Activated naive CD8-positive, alpha-beta T cell treated with anti-CD3 and anti-CD28 coated beads for 36 hours (primary cell): ENCODE measurements at places on chromosomes 4 and X. TPM values are rescaled to one million over a fixed set of nuclear protein-coding genes. Genes with fewer than 3 reads are reported as not detected.

DNA sequence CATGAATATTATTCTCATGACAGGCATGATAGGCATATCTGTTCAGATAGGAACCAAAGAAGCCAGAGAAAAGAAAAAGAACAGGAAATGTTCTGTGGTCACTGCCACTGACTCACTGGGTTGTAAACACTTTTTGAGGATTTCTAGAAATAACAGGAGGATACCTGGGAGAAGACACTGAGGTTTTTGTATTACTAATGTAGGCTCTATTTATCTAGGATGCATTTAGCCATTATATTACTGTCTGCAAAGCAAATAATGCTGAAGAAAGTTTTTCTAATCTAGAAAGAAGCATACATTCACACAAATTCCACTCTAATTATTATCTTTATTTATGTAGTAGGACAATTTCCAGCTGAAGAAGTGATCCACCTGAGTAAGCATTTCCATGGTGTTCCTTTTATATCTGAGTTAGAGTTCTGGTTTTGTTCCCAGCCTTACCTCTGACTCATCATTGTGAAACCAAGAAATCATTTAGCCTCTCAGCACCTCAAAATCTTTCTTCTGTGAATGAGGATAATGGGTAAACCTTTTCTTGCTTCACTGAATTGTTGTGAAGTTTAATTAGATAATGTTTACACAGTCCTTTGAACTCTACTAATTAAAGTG is 40.2 kb upstream of the EPGN start:
- H3K36me3 ChIP-seq: peaks cover 5% of the 10 kb centered on the region
- peaks cover 5% of the 10 kb centered on the region for H3K4me1 ChIP-seq
- no peak for DNase-seq
- no peak overlapping the region for H3K27ac ChIP-seq

DNA sequence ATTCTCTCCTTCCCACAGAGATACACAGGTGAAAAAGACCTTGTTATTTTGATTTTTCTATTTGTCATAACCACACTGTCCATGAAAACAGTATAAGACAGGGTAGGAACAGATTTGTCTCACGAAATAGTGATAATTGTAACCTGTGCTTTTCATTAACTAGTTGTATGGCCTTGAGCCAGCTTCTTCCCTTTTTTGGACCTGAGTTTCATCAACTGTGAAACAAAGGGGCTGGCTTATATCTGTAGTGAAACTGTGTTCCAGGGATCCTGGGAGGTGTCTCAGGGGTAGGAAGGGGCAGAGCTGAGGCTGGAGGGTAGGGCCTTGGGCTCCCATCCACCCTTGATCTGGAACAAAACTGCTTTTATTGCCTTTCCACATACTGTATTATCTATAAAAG is 50.9 kb downstream of the MED28 start:
- H3K36me3 ChIP-seq: no peaks in the 10 kb centered on the region
- H3K4me1 ChIP-seq: peaks cover 7% of the 10 kb centered on the region
- no peak overlapping the region for H3K27ac ChIP-seq
- DNase-seq: no peak

DNA sequence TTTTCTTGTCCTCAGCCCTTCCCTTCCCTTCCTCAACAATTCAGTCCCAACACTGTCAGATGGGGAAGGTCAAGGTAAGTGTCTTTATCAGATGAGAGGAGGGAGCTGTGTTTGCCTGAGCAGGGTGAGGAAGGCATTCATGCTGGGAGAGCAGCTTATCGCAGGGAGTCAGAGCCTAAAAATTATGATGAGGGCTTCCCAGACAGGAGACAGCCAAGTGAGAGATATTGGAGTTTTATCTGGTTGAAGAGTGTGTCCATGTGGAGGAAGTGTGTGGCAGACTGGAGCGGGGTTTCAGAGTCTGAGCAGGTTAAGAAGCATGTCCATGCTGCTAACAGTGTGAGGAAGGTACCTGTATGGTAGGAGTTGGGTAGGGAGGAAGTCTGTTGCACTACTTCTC is 18.4 kb downstream of the BEX4 start:
- H3K4me1 ChIP-seq: no peaks in the 10 kb centered on the region
- H3K36me3 ChIP-seq: no peaks in the 10 kb centered on the region
- H3K4me3 ChIP-seq: no peak overlapping the region
- H3K27me3 ChIP-seq: no peaks in the 10 kb centered on the region

- no peaks in the 10 kb centered on the region for H3K27me3 ChIP-seq
- DNase-seq: no peak
- no peaks in the 10 kb centered on the region for H3K36me3 ChIP-seq
- H3K27ac ChIP-seq: no peak overlapping the region
- H3K4me3 ChIP-seq: peak overlapping the region; percentile 26
Measured at GRCh38 chr4:98673288-98673644, 14.9 kb upstream of the TSPAN5 start.

DNA sequence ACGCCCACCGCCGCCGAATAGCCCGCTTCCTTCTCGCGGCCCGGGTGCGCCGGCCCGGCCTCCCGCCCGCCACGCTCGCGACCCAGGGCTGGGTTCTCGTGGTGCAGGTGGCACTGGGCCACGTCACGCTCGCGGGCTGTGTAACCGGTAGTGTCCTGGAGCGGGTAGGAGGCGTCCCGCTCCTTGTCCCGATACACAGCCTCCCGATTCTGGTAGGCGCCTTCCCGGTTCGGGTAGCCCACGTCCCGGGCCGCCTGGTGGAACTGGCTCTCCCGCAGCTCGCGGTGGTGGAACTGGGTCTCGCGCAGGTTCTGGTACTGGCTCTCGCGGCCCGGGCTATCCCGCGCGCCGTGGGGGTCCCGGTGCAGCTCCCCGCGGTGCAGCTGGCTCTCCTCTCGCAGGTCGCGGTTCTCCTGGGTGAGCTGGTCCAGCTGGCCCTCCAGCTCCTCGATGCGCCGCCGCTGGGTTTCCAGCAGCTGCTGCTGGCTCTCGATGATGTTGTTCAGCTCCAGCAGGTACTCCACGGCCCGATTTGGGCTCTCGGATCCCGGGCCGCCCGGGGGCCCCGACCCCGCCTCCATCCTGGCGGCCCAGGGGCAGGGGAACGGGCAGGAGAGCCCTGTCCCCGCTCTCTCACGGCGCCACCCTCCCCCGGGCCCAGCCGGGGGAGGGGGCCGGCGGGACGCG is 39.3 kb upstream of the IQSEC2 start:
- DNase-seq: peak; percentile 4
- H3K27me3 ChIP-seq: peaks cover 64% of the 10 kb centered on the region
- peak overlapping the region; percentile 40 for H3K4me3 ChIP-seq
- no peak overlapping the region for H3K27ac ChIP-seq
- H3K4me1 ChIP-seq: peaks cover 6% of the 10 kb centered on the region
- H3K36me3 ChIP-seq: no peaks in the 10 kb centered on the region

DNA sequence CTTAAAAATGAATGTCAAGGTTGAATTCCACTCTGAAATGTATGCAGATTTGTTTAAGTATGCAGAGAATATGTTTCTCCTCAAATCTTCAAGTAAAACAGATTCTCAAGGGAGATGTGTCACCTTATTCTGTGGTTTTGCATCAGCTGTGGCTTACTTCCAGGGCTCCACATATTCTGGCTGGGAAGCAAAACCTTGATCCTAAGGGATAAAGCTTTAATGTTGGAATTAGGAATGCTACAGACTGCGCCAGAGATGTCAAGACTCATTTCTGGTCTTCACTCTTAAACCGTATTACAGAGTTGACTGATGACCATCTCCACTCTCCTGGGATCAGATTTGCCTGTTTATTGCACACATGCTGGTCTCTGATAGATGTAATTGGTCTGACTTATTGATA is 143.9 kb upstream of the DIPK2B start:
- no peak for DNase-seq
- no peaks in the 10 kb centered on the region for H3K27me3 ChIP-seq
- no peak overlapping the region for H3K27ac ChIP-seq
- no peaks in the 10 kb centered on the region for H3K4me1 ChIP-seq

GRCh38 chr4:95546221-95546620 is 2.6 kb downstream of the UNC5C start:
- peaks cover 22% of the 10 kb centered on the region for H3K4me1 ChIP-seq
- DNase-seq: no peak
- H3K27ac ChIP-seq: no peak overlapping the region
- no peak overlapping the region for H3K4me3 ChIP-seq
- H3K27me3 ChIP-seq: peaks cover 60% of the 10 kb centered on the region
- H3K36me3 ChIP-seq: no peaks in the 10 kb centered on the region

- no peak for DNase-seq
- peaks cover 1% of the 10 kb centered on the region for H3K36me3 ChIP-seq
- no peak overlapping the region for H3K27ac ChIP-seq
- no peaks in the 10 kb centered on the region for H3K27me3 ChIP-seq
Measured at GRCh38 chr4:15253349-15253748, 174.5 kb upstream of the C1QTNF7 start.

The F8 gene
- 4.3 TPM for total RNA-seq

The ZFP42 gene
- total RNA-seq: not detected

The POU3F4 gene
- not detected for total RNA-seq

The OTC gene
- not detected for total RNA-seq

The PDLIM5 gene
- total RNA-seq: 15.1 TPM

The FDCSP gene
- total RNA-seq: not detected

The NAP1L2 gene
- 2.9 TPM for total RNA-seq

The CFAP47 gene
- total RNA-seq: not detected
